ENCODE measurements at places on chromosomes 7 and 10. TPM values are rescaled to one million over a fixed set of nuclear protein-coding genes. Genes with fewer than 3 reads are reported as not detected.

- DNase-seq = no peak
These were observed 63.6 kb upstream of the EFCAB10 start for GRCh38 chr7:105644937-105645336.

DNA sequence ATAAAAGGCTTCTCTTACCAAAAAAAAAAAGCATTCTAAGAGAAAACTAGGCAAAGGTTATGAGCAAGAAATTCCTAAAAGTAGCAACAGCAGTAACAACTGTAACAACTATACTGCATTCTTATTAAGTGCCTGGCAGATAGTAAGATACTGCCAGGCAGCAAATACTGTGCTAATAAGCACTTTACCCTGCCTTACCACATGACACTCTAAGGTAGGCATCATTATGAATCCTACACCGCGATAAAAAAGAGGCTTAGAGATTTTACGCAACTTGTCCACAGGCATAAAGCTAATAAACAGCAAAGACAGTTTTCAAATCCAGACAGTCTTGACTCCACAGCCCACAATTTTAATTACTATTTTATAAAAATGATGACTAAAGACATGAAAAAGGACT is 83.2 kb downstream of the USP6NL start:
- DNase-seq = no peak

GRCh38 chr7:44158873-44159631 is 17.9 kb upstream of the MYL7 start:
- no peak for DNase-seq

Gene RASA4B
- total RNA-seq = 9.9 TPM

Gene ZNF467
- 2.3 TPM for total RNA-seq

Gene ABCA13
- total RNA-seq = 0.07 TPM

Gene MCM7
- total RNA-seq = 34.0 TPM
